Posterior cingulate gyrus (tissue), 11 donors: ENCODE measurements at places on chromosomes 2 and 18.
A peak's percentile ranks its signal among the peaks of the same experiment; 100 is the strongest.

DNA sequence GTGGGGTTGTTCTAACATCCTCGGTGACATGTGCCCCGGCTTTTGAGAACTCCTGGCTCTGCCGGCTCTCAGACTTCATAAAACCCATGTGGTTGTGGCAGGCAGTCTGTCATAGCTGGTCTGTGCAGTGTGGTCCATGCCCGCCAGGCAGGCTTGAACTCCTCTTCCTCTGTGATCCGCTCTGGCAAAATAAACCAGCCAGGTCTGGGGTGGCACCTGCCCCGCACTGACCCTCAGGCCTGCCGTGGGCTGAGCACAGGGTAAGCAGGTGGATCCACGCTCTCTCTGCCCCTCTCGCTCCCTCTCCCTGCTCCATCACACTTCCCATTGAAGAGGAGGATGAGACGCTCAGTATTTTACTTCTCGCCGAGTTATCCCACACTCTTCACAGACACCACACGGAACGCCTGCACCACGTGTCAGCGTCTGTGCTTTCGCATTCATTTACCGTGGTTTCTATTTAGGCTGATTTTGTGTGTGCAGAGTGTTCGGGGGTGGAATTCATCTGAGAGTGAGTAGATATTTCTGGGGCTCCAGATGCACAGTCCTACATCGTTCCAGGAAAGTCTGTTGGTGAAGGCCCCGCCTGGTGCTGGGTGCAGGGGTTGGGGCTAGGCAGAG is 56.4 kb downstream of the RTP5 start:
- DNase-seq: peak; percentile 92

GRCh38 chr2:176147800-176148496 is 3.4 kb upstream of the HOXD4 start:
- no peak for DNase-seq

DNA sequence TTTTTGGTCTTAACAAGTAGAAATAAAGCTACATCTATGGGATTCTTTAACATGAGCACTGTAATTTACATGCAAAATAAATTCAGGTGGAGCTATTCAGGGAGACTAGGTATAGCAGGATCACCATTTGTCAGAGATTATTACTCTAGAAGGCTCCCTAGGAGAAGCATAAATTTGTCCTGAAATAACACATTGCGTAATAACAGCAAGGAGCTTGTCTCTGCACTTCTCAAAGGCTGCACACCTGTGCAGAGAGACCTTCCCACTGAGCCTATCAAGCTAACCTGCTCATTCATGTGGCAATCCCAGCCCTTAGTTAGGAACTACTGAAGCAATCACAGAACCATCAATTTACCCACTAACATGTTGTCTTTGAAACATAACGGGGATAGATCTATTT is 437.4 kb upstream of the MC4R start:
- no peak for DNase-seq

DNA sequence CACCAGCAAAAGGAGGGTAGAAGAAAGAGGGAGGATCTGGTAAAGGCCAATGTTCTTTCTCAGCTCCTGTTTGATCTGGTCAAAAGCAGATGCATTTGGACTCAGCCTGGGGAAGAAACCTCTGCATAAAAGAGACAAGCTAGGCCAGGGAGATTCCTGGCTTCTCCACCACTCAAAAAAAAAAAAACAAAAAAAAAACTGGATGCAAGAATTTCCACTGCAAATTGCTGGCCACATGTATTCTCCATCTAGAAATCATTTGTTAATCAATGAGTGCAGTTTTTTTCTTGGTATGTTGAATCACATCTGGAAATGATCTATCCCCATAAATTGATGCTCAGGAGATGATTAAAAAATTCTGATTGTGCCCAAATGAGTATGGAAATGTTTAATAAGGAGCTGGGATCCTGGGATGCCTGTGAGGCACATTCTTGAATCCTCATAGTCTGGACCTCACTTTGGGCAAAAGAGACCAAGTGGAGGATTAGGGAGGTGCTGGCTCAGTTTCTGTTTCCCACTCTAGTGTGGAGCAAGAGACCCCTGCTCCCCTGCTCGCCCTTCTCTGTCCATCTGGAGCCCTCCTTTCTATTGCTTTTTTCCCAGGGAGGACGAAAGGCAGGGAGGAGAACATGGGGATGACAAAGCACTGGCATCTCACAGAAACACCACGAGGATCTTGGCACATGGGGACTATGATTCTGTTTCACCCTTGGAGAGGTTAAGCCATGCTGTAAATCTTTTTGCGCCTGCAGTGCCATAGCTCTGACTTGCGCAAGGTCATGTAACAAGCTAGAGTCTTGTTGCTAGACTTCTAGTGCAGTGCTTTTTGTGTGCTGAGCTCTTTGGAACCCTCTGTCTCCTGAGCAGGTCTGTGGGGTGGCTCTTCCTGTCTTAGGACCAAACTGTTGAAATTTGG is 57.6 kb downstream of the APOB start:
- no peak for DNase-seq

DNA sequence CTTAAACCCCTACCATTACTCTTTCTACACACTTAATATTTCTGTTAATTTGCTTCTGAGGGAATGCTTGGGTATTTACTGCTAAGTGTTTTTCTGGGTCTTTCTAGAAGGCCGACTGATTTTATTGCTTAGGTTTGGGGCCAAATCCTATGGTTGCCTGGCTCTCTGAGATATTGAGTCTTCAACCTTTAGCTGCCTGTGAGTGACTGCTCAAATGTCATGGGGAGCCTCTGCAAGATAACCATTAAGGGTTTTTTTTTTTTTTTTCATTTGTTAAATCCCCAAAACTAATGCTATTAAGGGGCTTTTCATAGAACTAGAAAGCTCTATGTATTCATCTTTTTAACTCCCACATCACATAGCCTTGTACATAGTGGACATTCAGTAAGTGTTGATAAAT is 5.0 kb downstream of the OSBPL6 start:
- DNase-seq: no peak

GRCh38 chr18:9684881-9685614 is 23.1 kb upstream of the RAB31 start:
- peak; percentile 17 for DNase-seq

DNA sequence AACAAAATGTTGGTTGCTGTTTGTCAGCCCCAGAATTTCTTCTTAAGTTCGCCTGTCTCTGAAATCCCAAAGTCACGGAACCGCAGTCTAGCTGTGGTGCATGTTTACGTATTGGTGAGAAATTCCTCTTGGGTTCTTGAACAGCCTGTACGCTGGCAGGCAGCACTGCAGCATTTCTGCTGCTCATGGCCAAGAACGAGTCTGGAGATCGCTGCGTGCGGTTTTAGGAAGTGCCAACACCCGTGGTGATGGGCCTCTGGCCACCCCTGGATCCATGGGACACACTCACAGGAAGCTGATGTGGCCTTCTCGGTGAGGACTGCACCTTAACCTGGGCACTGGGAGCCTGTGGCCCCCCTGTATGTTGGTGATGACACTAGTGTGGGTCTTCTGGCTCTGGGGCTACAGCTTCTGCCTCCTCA is 23.7 kb downstream of the ASB1 start:
- no peak for DNase-seq

GRCh38 chr2:88248280-88248828 is 78.2 kb downstream of the THNSL2 start:
- no peak for DNase-seq

DNA sequence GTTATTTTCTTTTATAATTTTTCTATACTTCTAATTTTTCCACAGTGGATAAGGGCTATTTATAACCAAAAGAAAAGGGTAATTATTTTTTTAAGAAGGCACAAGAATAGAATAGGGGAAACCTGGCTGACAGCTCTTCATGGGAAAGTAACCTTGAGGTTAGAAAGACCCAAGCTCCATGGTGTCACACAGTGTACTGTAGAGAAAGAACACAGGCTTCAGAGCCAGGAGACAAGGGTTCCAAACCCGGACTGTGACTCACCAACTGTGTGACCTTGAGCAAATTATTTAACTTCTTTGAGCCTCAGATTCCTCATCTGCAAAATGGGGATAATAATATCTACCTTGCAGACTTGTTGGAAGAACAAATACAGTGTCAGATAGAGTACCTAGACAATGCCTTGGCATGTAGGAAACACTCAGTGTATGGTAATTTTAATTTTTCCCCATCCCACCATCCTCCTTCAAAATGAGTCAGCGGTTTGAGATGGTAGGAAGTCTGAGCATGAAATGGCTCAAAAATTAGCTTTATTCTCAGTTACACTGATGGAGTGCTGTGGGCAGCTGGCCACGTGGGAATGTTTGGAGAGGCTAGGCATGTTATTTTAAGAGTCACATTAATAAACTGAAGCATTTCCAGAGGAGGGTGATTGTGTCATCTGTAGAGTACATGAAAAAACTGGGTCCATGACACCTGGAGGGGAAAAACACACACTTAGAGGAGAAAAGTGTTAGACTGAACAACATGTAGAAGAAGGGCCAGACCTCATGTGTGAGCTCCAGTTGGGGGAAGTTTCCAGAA is 36.7 kb downstream of the TMEM37 start:
- DNase-seq: no peak

DNA sequence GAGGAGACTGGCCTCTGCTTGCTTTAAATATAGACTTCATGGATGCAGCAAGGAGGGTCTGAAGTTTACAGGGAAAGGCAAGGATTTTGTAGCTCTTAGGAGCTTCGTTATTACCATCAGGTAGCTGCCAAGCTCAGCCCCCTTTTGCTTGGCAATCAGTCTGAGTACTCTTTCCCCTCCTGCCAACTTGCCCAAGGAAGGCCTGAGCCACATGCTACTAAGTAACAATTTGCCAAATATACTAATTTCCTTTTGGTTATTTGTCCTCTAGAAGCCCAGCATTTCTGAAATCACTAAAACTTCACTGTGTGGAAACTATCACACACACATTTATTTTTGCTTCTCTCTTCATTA is 85.5 kb upstream of the ITPRID2 start:
- DNase-seq: no peak

- peak; percentile 16 for DNase-seq
Observed at GRCh38 chr2:216562696-216563435, 64.2 kb downstream of the RPL37A start.

DNA sequence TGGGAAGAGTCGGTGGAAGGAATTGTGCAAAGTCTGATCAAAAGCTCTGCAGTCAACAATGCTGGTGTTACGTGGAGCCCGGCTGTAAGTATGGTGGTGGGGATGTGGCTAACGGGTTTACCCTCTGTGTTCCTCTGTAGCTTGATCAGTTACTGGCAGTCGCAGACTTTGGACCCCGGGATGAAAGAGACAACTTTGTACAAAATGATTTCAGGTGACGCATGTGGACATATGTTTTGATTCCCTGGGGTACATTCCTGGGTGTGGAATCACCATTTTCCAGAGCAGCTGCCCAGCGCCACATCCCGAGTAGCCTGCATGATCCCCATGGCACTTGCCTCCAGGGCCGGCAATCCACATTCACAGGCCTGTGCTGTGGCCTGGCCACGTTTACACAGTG is 9.8 kb downstream of the RBFA start:
- DNase-seq: no peak

DNA sequence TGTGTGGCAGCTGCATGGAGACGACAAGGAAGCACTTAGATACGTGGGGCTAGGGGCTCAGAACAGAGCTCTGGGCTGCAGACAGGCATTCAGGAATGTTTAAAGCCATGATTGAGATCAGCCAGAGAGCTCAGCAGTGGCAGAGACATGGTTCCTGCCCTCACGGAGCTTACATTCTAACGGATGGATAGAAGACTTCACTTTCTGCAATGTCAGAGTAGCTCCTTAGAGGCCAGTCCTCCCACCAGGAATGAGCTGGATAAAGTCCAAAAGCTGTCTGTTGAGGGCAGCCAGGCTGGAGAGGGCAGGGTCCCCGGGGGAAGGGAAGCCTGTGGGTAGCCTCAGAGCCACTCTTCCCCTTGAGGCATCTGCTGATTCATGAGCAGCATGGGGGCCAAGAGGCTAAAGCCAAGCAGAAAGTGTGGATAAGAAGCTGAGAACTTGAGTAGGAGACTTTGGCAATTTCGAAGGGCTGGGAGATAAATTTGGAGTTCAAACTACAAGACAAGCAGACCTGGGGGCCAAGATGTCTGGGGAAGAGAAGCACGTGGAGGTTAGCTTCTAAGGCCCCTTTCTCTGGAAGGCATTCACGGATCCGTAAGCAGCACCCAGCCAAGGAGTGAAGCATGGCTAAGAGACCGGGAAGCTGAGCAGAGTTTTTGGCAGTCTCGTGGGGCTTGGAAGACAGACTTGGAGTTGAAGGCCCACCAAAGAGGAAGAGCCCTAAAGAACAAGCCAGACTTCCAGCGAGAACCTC is 9.7 kb upstream of the CIB4 start:
- no peak for DNase-seq

DNA sequence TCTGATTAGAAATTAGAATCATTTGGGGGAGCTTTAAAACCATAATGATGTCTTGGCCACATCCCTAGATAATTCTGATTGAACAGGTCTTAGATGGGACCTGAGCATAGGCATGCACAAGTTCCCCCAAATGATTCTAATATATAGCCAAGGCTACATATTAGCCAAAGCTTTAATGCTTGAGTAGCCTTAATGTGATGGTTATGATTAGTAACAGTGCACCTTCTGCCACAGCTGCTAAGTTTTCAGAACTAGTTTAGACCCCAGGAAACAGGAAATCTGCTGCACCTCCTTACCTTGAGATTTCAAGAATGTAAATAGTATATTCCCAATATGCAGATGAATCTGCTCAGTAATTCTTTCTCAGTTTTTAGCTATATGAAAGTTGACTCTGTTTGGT is 119.8 kb downstream of the PTPN4 start:
- DNase-seq: no peak

DNA sequence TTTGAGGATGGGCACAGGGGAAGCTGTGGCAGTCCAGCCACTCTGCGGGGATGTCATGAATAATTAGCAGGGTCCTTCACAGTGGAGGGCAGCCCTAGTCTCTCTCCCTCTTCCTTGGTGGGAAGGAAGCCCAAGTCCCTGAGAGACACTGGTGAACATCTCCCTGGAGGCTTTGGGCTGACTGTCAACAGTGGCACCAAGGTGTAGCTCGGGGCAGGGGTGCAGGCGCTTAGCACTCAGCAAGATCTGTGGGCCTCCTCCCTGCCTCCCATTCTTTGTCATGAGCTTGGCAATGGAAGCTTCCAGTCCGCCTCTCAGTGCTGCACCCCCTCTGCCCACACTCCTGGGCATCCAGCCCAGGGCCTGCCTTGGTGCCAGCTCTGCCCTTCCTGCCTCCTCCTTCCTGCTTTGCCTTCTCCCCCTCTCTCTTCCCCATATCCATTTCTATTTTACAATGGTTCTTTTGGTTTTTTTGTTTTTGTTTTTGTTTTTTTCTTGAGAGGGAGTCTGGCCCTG is 59.4 kb downstream of the STEAP3 start:
- DNase-seq: peak; percentile 78

GRCh38 chr2:49113046-49113445 is 41.3 kb downstream of the FSHR start:
- DNase-seq: no peak

GRCh38 chr2:241564596-241565410 is 6.3 kb downstream of the BOK start:
- no peak for DNase-seq

GRCh38 chr2:19933351-19933981 is 31.7 kb upstream of the TTC32 start:
- DNase-seq: no peak

DNA sequence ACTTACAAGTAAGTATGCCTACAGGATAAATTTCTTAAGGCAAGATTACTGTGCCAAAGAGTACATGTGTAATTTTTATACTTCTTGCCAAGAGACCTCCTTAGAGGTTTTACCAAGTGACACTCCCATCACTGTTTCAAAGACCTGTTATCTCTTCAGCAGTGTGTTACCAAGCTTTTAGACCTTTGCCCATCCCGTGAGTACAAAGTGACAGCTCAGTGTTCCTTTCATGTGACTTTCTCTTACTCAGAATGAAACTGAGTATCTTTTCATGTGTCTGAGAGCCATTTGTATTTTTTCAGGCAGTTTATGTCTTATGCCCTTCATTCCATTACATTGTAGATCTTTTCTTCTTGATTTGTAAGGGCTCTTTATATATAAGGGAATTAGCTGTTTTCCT is 287.5 kb upstream of the SALL3 start:
- no peak for DNase-seq

GRCh38 chr2:19331450-19331849 is 27.0 kb downstream of the OSR1 start:
- DNase-seq: no peak
